ENCODE measurements at places on chromosomes 11 and 22. TPM values are rescaled to one million over a fixed set of nuclear protein-coding genes. Genes with fewer than 3 reads are reported as not detected.

- DNase-seq, result peak; percentile 33
These were observed at the start of gene TMEM45B for GRCh38 chr11:129815596-129816461. TMEM45B (plus strand) TSS chr11:129815848; CDS start chr11:129852483, 36,635 bp downstream.

DNA sequence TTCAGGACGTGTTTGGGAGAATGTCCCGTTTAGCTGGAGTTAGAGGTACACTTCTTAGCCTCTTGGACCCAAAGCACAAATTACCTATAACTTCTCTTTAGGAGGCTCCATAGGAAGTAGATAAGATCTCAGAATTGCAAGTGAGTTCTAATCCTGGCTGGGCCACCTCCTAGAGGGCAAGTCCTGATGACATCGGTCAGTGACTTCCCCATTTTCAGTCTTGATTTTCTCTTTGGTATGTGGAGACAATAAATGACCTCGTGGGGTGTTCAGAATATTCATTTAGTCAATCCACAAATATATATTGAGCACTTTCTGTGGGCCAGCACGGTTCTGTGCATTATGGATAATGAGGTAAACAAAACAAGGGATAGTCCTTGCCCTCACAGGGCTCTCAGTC, 208.6 kb downstream of the CWF19L2 start:
- DNase-seq, result no peak

- peak; percentile 66 for DNase-seq
These were observed 177.2 kb downstream of the INSC start for GRCh38 chr11:15291885-15292284.

DNA sequence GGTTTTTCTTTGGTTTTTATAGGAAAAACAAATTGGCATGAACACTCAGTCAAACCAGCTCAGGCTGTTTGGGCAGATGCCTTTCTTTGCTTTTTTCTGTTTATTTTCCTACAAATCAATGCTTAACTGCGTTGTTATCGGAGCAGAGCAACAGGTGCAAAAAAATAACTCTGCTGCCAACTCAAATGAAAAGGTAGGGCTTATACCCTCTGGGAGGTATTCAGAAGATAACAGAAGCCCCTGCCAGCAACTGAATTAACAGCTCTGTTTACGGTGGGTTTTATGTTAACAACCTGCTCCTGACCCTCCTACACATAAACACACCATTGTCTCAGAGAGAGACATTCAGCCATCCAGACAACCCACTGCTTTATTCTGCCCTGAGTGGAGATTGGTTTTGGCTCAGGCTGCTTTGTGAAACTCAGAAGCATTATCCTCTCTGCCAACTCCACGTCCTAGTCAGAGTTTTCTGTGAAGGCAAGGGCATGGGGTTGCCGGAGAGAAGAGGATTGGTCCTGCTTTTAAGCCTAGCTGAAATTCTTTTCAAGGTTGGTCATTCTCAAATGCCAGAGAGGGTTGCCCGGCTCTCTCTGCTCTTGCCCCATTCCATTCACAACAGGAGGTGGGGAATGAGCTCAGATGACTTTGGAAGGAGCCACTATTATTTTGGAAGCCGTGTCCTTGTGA, 11.4 kb downstream of the EHF start:
- no peak for DNase-seq

The INPP5J gene
- total RNA-seq, result 9.3 TPM

The SORL1 gene
- total RNA-seq, result 15.3 TPM

Measured in pancreas (tissue), 10 donors.